ENCODE measurements at places on chromosomes 2 and 18. TPM values are rescaled to one million over a fixed set of nuclear protein-coding genes. Genes with fewer than 3 reads are reported as not detected.

- no peaks in the 10 kb centered on the region for H3K36me3 ChIP-seq
- no peak overlapping the region for H3K4me3 ChIP-seq
- H3K27me3 ChIP-seq = no peaks in the 10 kb centered on the region
These were observed 3.5 kb downstream of the OSBPL6 start for GRCh38 chr2:178197791-178198190.

- H3K27ac ChIP-seq = no peak overlapping the region
- peaks cover 3% of the 10 kb centered on the region for H3K27me3 ChIP-seq
- no peaks in the 10 kb centered on the region for H3K4me1 ChIP-seq
- H3K4me3 ChIP-seq = no peak overlapping the region
These were observed 16.8 kb upstream of the AGFG1 start for GRCh38 chr2:227455200-227455599.

DNA sequence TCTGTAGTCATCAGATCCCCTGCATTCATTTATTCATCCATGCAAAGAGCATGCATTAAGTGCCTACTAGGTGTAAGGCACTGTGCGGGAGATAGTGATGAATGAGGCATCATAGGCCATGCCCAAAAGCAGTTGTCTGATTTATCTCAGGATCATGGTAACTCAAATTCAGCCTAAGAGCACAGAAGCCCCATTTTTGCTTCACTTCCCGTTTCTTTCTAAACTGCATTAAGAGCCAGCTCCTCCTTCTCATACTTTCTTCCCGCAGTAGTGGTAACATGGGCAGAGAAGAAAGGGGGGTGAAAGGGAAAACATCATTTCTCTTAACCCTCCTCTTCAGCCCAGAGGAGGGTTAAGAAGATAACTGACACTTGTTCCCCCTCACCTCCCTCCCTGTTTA, 2.9 kb downstream of the GPR45 start:
- H3K36me3 ChIP-seq = no peaks in the 10 kb centered on the region
- H3K4me1 ChIP-seq = peaks cover 3% of the 10 kb centered on the region
- H3K27ac ChIP-seq = no peak overlapping the region
- DNase-seq = no peak
- H3K27me3 ChIP-seq = no peaks in the 10 kb centered on the region

GRCh38 chr2:68568116-68568515, 75.3 kb upstream of the PROKR1 start:
- H3K27me3 ChIP-seq = no peaks in the 10 kb centered on the region
- H3K36me3 ChIP-seq = peaks cover 2% of the 10 kb centered on the region
- no peaks in the 10 kb centered on the region for H3K4me1 ChIP-seq
- no peak overlapping the region for H3K4me3 ChIP-seq

DNA sequence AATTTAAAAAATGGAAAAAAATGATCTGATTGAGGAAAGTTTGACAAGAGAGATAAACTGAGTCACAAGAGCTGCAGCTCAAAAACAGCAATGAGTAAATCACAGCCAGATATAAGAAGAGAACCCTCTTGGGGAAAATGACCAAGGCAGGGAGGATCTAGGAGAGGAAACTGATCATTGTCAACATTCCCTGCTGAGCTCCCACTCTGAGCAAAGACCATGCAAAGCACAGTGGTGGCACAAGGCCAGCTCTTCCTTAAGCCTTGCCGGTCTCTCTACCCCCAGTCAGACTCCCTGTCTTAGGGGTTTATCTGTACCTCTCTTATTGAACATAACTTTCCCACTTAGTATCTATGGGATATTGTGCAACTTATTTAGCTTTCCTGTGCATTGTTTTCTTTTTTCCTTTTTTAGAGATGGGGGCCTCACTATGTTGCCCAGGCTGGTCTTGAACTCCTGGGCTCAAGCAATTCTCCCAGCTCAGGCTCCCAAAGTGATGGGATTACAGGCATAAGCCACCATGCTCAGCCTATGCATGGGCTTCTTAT, 54.0 kb upstream of the PPP1CB start:
- no peaks in the 10 kb centered on the region for H3K27me3 ChIP-seq
- no peak overlapping the region for H3K27ac ChIP-seq
- H3K4me1 ChIP-seq = peaks cover 24% of the 10 kb centered on the region
- H3K4me3 ChIP-seq = no peak overlapping the region
- no peaks in the 10 kb centered on the region for H3K36me3 ChIP-seq
- no peak for DNase-seq

- no peaks in the 10 kb centered on the region for H3K36me3 ChIP-seq
- H3K4me3 ChIP-seq = no peak overlapping the region
- no peaks in the 10 kb centered on the region for H3K4me1 ChIP-seq
- DNase-seq = no peak
- H3K27me3 ChIP-seq = peaks cover 11% of the 10 kb centered on the region
- no peak overlapping the region for H3K27ac ChIP-seq
These were observed 135.0 kb upstream of the ZNF804A start for GRCh38 chr2:184463102-184463865.

DNA sequence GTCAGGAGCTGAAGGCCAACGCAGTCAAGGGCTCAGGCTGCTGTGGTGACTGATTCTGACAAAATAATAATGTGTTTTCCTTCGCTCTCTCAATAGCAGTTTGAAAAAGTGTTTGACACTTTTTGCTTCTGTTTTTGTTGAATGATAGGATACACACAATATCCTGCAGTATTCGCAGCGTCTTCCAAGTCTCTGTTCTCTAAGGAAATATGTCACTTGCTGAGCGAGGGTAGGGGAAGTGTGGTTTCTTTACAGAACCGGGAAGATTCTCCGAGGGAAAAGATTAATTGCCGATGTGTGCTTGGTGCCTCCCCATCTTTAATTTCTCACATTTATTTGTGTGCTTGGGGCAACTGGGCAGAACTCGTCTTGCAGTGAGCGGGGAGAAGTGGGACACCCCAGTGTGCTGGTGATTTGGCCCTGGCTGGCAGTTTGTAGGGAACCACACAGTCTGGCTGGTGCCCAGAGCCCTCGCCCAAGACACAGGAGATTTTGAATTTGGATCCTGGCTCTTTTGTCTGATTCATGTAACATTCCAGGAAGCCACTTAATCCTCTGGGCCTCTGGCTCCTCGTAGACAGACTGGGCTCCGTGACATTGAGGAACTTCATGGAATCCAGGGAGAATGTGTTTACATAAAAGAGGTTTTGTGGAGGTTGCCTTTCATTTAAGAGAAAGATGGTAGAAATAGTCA, 169.4 kb downstream of the LDLRAD4 start:
- H3K4me3 ChIP-seq = no peak overlapping the region
- peaks cover 3% of the 10 kb centered on the region for H3K4me1 ChIP-seq
- DNase-seq = peak; percentile 40
- H3K27me3 ChIP-seq = peaks cover 13% of the 10 kb centered on the region
- no peak overlapping the region for H3K27ac ChIP-seq
- peaks cover 3% of the 10 kb centered on the region for H3K36me3 ChIP-seq

DNA sequence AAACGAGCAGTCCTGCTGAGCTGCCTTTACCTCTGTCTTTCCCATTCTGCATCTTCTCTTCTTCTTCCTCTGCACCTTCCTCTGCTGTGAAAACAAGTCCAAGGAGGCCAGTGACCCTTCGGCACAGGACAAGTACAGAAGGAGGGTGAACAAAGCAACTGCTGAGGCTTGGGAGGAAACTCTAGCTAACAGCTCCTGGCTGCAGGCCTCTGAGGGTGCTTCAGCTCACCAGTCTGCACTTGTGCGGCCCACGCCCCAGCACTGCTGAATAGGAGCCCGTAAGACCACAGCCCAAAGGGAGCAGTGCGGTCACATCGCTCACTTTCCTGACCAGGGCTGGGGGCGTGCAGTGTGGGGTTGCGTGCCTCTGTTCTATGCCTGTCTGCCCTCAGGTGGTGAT, 42.1 kb upstream of the DNMT3A start:
- H3K27ac ChIP-seq = no peak overlapping the region
- H3K4me1 ChIP-seq = no peaks in the 10 kb centered on the region
- no peak overlapping the region for H3K4me3 ChIP-seq

- H3K4me1 ChIP-seq = peaks cover 4% of the 10 kb centered on the region
- H3K27me3 ChIP-seq = peaks cover 34% of the 10 kb centered on the region
- H3K4me3 ChIP-seq = no peak overlapping the region
- no peaks in the 10 kb centered on the region for H3K36me3 ChIP-seq
These were observed 45.4 kb upstream of the GORASP2 start for GRCh38 chr2:170883683-170884082.

- H3K4me1 ChIP-seq = peaks cover 25% of the 10 kb centered on the region
- H3K27me3 ChIP-seq = no peaks in the 10 kb centered on the region
- H3K36me3 ChIP-seq = no peaks in the 10 kb centered on the region
- H3K27ac ChIP-seq = peak within 1 kb of the TSS; percentile 69
These were observed at the start of gene MOCOS for GRCh38 chr18:36187193-36187825. TSS of gene MOCOS (plus strand) at chr18:36187497. CDS start at chr18:36187540, 43 bp downstream.

DNA sequence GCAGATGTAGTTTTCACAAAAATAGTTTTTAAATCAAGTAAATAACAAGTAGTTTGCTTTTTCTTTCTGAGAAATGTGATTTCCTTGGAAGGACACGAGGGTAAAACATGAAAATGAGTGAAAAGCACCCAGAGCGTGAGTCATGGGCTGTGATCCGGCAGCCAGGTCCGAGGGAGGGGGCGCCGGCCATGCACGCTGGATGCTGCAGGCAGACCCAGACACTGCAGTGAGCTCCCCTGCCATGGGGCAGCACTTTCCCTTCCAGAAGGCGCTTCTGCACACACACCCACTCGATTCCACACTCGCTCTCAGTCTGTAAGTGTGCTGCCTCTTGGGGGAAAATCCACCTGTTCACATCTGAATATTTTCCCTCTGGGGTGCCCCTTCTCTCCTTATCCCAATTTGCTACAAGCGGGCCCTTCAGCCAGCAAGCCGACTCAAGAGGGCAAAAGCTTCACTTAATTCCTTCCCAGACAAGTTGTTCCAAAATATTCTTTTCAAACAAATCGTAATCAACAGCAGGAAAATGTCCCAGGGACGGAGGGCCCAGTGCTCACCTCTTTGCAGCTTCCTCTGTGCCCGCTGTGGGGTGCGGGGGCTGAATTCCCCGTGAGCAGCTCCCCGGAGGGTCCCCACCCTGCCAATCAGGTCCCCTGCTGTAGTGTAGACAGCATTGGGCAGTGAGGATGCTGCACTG, 87.0 kb upstream of the ID2 start:
- H3K27me3 ChIP-seq = peaks cover 17% of the 10 kb centered on the region
- no peak overlapping the region for H3K4me3 ChIP-seq
- no peak for DNase-seq
- H3K4me1 ChIP-seq = no peaks in the 10 kb centered on the region
- H3K27ac ChIP-seq = no peak overlapping the region

- H3K4me1 ChIP-seq = peaks cover 5% of the 10 kb centered on the region
- no peak for DNase-seq
- peak overlapping the region; percentile 65 for H3K4me3 ChIP-seq
- H3K27ac ChIP-seq = no peak overlapping the region
- no peaks in the 10 kb centered on the region for H3K36me3 ChIP-seq
These were observed 44.7 kb downstream of the MRPS5 start for GRCh38 chr2:95076705-95077529.

DNA sequence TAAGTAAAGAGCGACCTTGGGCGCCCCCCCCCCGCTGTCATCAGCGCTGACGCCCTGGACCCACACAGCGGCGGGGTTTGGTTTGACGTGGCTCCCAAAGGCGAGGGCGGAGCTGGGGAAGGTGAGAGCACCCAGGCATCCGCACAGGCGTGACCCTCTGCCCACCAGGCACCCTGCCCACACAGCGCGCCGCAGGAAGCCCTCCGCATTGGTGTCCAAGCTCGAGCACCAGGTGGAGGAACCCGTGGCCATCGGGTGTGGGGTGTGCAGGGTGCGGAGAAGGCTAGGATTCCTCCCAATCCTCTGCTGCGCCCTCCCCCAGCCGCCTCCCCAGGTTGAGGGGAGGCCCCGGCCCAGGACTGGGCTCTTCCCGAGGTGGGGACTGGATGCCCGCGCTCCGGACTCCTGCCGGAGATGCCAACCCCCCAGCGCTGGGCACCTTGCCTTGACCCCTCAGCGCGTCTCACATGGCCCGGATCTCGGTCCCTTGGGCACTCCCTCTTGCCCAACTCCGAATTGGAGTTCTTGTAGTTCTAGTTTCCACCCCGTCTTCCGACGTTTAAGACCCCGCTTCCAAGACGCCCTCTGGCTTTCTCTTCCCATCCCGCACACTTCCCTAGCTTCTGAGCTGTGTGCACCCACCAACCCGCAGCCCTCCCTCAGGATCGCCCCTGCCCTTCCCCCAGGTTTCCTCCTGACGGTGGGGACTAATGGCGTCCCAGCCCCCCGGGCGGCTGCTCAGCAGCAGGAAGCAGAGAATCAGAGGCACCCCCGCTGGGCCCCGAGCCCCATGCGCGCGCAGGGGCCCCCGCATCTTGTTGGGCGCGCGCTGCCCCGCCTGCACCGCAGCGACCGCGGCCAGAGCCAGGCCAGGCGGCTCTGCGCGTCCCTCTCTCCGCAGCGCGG, 25.9 kb upstream of the RESP18 start:
- no peak overlapping the region for H3K4me3 ChIP-seq
- peaks cover 51% of the 10 kb centered on the region for H3K27me3 ChIP-seq
- H3K36me3 ChIP-seq = peaks cover 2% of the 10 kb centered on the region
- H3K27ac ChIP-seq = no peak overlapping the region
- DNase-seq = no peak

- peaks cover 27% of the 10 kb centered on the region for H3K27me3 ChIP-seq
- H3K36me3 ChIP-seq = no peaks in the 10 kb centered on the region
- no peak for DNase-seq
- H3K27ac ChIP-seq = no peak overlapping the region
- no peak overlapping the region for H3K4me3 ChIP-seq
- H3K4me1 ChIP-seq = no peaks in the 10 kb centered on the region
These were observed 112.5 kb upstream of the AGAP1 start for GRCh38 chr2:235381261-235381912.

DNA sequence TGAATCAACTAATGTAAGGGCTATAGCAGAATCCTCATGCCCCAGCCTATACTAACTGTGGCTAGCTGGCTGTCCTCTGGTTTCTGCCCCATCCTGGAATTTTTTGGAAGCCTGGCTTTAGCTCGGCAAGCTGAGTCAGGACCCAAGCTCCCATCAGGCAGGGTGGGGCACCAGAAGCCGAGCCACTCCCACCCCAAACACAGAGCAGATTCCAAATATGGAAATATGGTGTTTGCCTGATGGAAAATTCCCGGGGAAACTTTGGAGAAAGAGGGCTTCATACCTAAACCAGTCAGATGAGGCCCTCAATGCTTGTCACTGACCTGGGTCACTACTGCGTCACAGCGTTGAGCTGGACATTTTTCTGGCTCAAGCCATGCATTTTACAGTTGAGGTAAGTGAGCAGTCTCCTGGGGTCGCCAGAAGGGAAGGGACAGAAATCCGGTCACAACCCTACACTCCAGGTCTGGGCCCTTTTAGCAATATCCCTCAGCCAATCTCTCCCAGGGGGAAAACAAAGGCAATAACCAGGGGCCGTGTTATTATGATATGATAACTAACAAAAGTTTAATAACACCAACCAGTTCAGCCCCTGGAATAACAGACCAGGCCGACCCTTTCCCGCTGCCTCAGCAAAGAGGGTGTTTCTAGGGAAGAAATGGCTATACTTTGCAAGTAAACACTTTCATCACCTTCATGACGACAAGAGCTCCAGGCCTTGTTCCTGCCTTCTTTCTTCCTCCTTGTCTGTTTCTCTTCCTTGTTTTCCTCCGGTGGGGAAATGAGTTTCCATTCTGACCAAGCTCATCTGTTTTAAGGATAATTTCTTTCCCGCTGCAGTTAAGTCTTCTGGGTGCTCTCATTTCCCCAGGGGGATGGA, 37.7 kb downstream of the PSD4 start:
- no peaks in the 10 kb centered on the region for H3K36me3 ChIP-seq
- no peaks in the 10 kb centered on the region for H3K27me3 ChIP-seq
- H3K27ac ChIP-seq = peak overlapping the region; percentile 91
- peaks cover 69% of the 10 kb centered on the region for H3K4me1 ChIP-seq

C1GALT1C1L gene
- total RNA-seq = not detected

CPO gene
- not detected for total RNA-seq

GRB14 gene
- 0.83 TPM for total RNA-seq

OXER1 gene
- total RNA-seq = not detected

B3GNT7 gene
- 1.5 TPM for total RNA-seq
